Cardiac septum (tissue), 1 donor: ENCODE measurements at places on chromosomes 11 and 22. TPM values are rescaled to one million over a fixed set of nuclear protein-coding genes. Genes with fewer than 3 reads are reported as not detected.

The BMAL1 gene
- total RNA-seq = 11.6 TPM

The FAM227A gene
- total RNA-seq = 0.46 TPM

The F2 gene
- not detected for total RNA-seq

The SCN2B gene
- 20.0 TPM for total RNA-seq

The THRSP gene
- total RNA-seq = 2.0 TPM

The TRIM49B gene
- not detected for total RNA-seq

DNA sequence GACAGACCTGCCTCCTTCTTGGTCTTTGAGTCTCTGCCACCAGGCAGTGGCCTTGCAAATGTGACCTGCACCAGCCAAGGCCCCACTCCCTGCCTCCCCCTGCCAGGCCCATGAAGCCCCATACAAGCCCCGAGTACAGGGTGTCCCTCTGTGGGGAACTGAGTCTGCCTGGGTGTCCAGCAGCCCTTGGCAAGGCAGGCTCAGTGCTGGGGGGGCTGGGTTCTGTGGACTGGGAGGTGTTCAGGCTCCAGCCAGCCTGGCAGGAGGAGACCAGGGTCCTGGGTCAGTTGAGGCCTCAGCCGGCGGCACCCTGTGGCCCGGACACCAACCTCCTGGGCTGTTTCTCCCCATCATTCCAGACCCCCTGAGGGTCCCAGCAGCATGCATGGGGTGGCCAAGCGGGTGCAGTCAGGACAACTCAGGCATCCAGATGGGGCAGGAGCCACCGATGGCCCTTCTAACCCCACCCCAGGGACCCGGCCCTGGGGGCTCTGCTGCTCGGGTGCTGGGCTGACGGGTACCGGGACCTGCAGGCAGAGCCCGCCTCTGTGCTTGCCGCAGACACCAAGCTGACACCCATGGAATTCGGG is 5.7 kb downstream of the MUC5AC start:
- no peak for DNase-seq

- DNase-seq = no peak
These were observed 28.2 kb downstream of the DBX1 start for GRCh38 chr11:20131788-20132666.

DNA sequence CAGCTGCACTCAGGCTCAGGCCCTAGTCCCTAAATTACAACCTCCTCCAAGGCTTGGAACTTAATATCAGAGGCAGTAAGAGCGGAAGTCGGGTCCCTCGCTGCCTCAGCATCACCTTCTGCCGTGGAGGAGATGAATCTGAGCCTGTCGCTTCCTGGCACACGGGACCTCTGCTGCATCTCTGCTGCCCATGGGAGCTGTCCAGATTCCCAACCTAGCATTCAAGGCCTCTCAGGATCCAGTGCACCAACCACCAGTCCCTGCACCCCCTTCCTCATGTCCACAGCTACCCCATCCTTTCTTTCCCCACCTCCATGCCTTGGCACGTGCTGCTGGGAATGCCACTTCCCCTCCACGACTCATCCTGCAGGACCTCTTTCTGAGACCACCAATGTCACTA is 2.5 kb upstream of the PTGDR2 start:
- DNase-seq = no peak

- no peak for DNase-seq
These were observed 6.6 kb upstream of the CHEK1 start for GRCh38 chr11:125618383-125618782.

- DNase-seq = no peak
These were observed 12.2 kb upstream of the LYVE1 start for GRCh38 chr11:10580623-10581022.
